ENCODE measurements at places on chromosomes 4 and X.

DNA sequence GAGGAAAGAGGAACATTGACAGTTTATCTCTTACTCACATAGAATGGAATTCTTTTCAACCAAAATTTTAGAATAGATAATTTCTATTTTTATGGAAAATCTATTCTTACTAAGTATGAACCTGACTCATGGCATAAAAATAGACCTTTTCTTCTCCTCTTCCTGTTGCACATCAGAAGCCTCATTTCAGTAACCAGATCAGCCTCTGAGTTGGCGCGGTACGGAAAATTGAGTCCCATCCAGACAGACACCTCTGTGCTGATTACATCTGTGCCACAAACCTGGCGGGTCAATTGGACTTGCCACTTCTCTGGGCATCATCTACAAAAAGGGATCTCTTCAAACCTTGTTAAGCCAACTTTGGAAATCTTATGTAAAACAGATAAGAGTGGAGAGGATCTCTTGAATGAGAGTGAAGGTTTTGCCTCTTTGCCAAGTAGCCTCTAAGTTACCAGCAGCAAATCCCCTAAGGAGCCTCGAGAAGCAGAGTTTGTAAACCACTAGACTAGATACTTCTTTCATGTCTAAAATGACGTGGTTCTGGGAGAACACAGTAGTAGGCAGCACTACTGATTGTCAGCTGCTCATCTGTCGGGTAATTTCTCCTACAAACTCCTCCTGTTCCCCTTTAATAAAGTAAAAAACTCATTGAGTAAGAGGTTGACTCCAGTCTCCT is 37.4 kb downstream of the TENM3 start:
- DNase-seq = no peak

- no peak for DNase-seq
Observed at GRCh38 chrX:45774961-45775360, 574.3 kb upstream of the DIPK2B start.

GRCh38 chrX:13198762-13199064 is 121.1 kb downstream of the ATXN3L start:
- DNase-seq = no peak

GRCh38 chr4:55458164-55458563 is 62.4 kb downstream of the TMEM165 start:
- DNase-seq = no peak

DNA sequence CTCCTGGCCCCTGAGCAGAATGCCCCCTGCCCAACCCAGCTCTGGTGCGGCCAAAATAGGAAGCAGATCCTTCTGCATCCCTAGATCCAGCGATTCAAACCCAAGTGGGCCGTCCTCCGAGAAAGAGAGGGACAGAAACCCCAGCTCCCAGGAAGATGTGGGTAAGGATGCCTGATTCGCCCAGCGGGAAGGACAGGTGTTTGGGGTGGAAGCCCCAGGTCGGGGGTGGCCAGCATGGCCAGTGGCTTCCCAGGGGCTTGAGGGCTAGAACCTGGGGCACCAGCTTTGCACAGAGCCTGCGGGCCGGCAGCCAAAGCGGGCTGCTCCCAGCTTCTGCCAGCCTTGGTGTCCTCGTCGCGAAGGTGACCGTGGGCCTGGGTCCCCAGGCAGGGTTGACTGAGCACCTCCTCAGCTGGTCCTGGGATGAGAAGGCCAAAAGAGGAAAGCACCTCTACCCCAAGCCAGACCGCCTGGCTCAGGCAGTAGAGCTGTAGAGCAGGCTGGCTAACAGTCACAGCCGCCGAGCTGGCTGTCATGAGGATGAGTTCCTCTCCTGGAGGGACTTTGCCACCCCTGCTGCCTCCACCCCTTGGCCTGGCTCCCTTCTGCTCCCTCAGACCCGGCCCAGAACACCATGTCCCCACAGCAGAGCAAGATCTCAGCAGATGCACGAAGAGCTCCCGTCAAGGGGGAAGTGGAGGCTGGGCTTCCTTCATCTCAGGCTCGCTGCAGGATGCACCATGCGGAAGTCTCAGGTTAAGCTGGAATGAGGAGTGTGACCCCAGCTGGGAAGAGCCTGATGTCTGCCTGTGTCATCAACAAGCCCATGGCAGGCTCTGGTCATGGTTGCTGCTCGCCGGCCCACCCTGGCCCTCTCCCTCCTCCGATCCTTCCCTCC is 59.9 kb downstream of the CPZ start:
- DNase-seq = no peak

DNA sequence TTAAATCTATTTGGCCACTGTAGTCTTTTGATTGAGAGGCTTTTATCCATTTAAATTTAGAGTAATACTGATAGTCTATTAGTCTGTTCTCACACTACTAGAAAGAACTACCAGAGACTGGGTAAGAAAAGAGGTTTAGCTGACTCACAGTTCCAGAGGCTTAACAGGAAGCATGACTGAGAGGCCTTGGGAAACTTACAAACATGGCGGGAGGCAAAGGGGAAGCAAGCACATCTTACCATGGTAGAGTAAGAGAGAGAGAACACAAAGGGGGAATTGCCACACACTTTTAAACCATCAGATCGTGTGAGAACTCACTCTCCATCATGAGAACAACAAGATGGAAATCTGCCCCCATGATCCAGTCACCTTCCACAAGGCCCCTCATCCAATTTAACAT is 410.9 kb downstream of the PDGFC start:
- no peak for DNase-seq

DNA sequence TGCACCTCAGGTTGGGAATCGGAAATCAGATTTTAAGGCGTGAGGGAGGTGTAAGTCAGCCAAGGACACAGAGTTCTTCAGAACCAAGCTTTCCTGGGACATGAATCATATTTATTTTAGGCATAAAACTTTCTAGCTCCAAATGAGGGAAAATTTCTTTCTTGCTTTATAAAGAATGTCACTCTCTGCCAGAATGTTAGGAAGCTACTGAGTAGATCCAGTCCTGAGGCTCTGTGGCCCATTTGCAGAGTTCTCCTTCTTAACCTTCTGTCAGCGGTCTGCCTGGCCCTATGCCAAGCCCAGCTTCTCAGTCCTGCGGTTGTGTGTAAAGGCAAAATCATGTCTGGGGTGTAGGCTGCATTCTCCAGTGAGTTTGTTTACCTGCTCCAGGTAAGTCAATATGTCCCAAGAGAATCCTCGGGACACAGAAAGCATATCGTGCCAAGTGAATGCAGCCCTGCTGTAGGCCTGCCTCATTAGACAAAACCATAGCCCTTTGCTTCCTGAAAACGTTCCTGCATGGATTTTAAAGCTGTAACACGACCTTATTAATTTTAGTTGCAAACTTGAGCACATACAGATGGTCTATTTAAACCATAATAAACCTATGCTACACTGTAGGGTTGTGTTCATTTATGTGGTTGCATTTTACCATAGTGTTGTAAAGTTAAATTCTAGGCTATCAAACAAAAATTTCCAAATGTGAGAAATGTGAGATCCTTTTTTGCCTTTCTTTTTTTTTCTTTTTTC is 29.2 kb upstream of the CCNI start:
- no peak for DNase-seq

- no peak for DNase-seq
Observed at GRCh38 chrX:120304256-120304655, 7.0 kb downstream of the TMEM255A start.

- DNase-seq = no peak
Observed at GRCh38 chr4:158859661-158860060, 90.8 kb downstream of the FNIP2 start.
